Small intestine (tissue), 16 donors: ENCODE measurements at places on chromosomes 6 and 20. TPM values are rescaled to one million over a fixed set of nuclear protein-coding genes. Genes with fewer than 3 reads are reported as not detected.

The PRRT1 gene
- 1.4 TPM for polyA plus RNA-seq

The ZSCAN23 gene
- polyA plus RNA-seq: 3.5 TPM

The BPIFB4 gene
- not detected for polyA plus RNA-seq

DNA sequence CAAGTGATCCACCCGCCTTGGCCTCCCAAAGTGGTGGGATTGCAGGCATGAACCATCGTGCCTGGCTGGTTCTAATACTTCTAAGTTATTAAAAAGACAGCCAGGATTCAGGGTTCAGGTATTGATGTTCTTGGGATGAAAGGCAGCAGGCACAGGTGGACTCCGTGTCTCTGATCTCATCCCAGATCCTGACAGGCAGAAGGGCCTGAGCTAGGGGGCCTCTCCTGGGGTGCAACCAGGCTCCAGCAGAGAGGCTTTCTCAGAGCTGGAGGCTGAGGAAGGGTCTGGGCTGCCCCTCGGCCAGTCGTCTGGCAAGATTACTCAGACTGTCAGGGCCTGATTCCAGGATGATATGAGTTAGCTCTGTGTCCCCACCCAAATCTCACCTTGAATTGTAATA is 106.3 kb downstream of the SCML4 start:
- H3K27ac ChIP-seq: no peak overlapping the region
- H3K27me3 ChIP-seq: no peaks in the 10 kb centered on the region
- H3K36me3 ChIP-seq: peaks cover 36% of the 10 kb centered on the region
- H3K4me1 ChIP-seq: no peaks in the 10 kb centered on the region
- no peak for DNase-seq

DNA sequence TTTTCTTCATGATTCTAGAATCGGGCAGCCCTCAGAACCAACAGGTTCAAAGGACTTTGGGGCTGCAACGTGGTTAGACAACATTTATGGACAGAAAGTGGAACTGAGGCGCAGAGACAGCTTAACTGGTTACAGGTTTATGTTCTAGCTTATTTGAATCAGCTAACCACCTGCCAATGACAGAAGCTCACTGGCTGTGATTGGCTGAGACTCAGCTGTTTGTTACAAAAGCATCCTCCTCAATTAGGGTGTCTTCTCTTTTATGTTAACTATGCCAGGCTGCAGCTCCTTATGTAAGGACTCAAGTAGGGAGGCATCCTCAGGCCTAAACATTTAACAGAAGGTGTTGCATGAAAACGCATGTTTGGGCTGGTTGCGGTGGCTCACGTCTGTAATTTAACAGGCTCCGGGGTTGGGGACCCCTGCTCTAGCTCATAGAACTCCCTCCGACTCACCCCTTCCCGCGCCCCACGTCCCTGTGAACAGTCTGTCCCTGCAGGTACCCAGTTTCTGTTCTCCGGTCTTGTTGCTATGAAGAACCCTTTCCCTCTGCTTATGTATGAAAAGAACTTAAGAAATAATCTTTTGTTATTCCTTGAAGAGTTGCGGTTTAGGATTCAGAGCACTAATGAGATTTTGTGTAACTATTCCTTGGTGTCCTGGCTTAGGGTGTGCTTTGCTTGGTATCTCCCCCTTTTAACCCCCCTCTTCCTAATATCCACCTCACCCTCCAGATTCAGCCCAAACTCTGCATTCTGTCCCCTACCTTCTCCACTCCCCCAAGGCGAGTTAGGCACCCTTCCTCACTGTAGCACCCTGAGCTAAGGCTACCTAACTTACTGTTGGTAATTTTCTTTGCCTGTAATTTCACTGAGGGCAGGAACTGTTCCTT is 1.2 kb upstream of the TMEM181 start:
- DNase-seq: no peak
- no peak overlapping the region for H3K4me3 ChIP-seq
- H3K4me1 ChIP-seq: peaks cover 7% of the 10 kb centered on the region
- no peaks in the 10 kb centered on the region for H3K27me3 ChIP-seq
- no peaks in the 10 kb centered on the region for H3K36me3 ChIP-seq
- no peak overlapping the region for H3K27ac ChIP-seq

DNA sequence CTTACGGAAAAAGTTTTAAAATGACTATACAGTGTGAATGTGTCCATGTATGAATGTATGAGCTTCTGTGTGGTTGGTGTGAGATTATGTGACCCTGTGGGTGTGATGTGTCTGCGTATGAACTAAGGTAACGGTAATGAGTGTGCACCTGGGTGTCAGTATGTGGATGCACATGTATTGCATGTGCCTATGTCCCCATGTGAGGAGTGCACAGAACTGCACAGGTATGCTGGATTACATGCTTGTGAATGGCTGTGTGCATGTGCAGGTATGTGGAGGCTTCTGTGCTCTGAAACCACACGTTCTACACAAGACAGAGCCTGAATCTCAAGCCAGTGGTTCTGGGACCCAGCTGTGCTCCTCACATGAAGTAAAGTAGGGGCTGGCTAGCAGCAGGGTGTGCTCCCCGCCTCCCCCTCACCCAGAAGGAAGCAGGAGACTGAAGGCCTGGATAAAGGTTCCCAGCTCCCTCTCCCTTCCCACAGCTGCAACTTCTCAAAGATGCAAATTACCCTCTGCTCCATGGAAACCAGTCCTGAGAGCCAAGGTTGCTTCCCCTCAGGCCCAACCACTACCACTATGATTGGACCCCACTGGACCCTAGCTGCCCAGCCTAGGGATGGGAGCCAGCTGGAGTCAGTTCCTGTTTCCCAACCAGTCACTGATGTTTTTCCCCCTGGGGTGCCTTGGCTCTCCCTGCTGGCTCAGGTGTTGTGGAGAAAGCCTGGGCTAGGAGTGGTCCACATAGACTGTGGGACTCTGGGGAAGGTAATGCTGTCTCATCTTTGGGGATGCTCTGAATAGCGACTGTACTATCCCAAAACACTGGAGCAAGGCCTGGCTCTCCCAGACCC is 24.8 kb upstream of the SPDEF start:
- no peaks in the 10 kb centered on the region for H3K4me1 ChIP-seq
- peaks cover 24% of the 10 kb centered on the region for H3K36me3 ChIP-seq
- H3K4me3 ChIP-seq: no peak overlapping the region
- no peak overlapping the region for H3K27ac ChIP-seq
- DNase-seq: no peak
- H3K27me3 ChIP-seq: no peaks in the 10 kb centered on the region

DNA sequence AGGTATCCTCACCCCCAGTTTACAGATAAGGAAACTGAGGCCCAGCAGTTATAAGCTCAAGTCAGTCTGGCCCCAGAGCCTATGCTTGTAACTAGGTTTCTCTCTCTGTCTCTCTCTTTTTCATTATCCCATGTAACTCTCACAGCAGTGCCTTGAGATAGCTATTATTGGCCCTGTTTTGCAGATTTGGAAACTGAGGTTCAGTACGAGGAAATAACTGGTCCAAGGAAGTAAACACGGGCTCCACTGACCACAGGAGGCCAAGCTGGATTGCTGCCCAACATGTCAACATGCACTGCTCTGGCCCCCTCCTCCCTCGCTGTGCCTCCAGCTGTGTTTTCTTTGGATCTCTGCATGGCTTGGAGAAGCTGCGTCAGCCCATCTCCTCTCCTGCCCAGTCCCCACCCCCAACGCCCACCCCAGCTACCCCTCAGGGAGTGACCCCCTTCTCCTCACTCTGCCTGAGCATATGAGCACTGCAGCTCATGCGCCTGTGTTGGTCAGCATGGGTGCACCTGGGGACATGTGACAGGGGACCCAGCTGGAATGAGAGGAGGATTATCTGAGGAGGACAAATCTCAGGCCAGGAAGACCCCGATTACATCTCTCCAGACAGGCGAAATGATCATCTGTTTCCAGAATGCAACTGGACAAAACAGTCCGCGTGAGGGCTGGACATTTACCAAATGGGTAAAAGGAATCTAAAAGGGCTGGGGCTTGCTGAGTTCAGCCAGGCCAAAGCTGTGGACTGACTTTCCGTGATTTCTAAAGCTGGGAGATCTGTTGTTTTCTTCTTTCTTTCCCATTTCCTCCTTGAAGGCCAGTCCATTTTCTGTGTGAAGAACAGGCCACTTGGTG is 7.8 kb upstream of the PLTP start:
- no peak for DNase-seq
- no peaks in the 10 kb centered on the region for H3K36me3 ChIP-seq
- H3K4me3 ChIP-seq: no peak overlapping the region
- H3K27ac ChIP-seq: peak overlapping the region; percentile 39

DNA sequence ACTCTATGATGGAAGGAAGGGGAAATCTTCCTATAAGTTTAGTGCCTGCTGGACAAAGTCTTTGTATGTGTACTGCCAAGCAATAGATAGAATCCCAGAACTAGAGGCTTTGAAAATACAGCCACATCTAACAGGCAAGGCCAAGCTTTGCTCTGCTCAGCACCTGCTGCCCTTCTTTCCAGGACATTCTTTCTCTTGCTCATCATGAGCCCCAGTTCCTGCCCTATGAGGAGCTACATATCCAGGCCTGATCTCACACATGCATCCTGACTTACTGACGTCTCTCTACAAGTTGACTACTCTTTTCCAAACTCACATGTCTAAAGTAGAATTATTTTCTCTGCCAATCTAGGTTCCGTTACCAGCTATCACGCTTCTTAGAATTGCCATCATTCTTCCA is 64.5 kb upstream of the ENPP5 start:
- no peak overlapping the region for H3K27ac ChIP-seq
- H3K27me3 ChIP-seq: no peaks in the 10 kb centered on the region
- no peaks in the 10 kb centered on the region for H3K36me3 ChIP-seq
- H3K4me3 ChIP-seq: no peak overlapping the region

GRCh38 chr6:159902620-159903019 is 11.8 kb downstream of the MAS1 start:
- H3K36me3 ChIP-seq: no peaks in the 10 kb centered on the region
- DNase-seq: no peak
- H3K27ac ChIP-seq: no peak overlapping the region

DNA sequence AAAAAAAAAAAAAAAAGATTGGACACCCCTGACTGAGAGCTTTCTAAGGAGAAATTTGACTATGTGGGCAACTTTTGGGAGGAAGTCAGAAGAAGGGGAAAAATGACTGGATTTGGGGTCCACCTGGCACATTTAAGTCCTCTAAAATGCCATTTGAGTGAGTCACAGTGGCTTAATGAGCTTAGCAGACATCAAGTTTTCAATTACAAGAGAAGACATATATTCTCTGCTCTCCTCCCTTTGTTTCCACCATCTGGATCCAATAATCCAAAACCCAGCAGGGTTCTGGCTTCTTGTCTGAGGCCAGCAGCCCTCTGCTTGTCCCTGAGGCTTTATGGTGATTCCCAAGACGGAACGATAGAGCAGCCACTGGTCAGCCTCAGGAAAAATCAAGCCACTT is 6.9 kb downstream of the PI3 start:
- H3K27me3 ChIP-seq: no peaks in the 10 kb centered on the region
- H3K27ac ChIP-seq: no peak overlapping the region
- H3K4me3 ChIP-seq: no peak overlapping the region

GRCh38 chr6:83958241-83958685 is 75.3 kb upstream of the MRAP2 start:
- no peaks in the 10 kb centered on the region for H3K4me1 ChIP-seq
- no peak overlapping the region for H3K4me3 ChIP-seq
- H3K36me3 ChIP-seq: peaks cover 11% of the 10 kb centered on the region
- H3K27me3 ChIP-seq: no peaks in the 10 kb centered on the region
- no peak overlapping the region for H3K27ac ChIP-seq
